Activated T-helper 2 cell treated with anti-CD3 and anti-CD28 coated beads, Interferon-gamma antibody, Interleukin-2, Interleukin-4, amounts not matched to agents 10 μg/mL and 5 μg/mL and 100 μg/mL, durations not matched to agents 14 hours and 24 hours and 36 hours (primary cell): ENCODE measurements at places on chromosomes 16 and 17. TPM values are rescaled to one million over a fixed set of nuclear protein-coding genes. Genes with fewer than 3 reads are reported as not detected.

DNA sequence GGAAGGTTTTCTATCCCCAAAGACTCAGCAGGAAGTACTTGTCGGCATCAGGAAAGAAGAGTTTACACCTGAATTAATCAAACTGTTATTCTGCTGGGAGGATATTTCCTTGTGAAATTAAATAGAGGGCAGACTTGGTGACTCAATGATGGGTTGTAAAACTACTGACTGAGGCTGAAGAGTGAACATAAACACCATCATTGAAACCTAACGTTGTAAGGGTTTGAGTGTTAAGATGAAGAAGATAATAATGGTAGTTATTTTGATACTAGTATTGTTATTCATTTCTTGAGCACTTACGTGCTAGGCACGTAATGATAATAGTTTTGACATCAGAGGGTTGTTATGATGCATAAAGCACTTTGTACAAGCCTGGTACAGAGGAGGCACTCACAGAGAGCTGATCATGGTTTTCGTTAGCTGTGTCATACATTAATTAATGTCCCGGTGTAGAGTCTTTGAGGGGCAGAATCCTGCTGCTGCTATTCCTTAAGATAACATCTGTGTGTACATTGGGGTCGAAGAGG, 64.2 kb upstream of the CACNG3 start:
- no peaks in the 10 kb centered on the region for H3K27me3 ChIP-seq
- H3K4me3 ChIP-seq, result no peak overlapping the region
- peaks cover 59% of the 10 kb centered on the region for H3K36me3 ChIP-seq

GRCh38 chr17:66268247-66268927, 34.0 kb upstream of the PRKCA start:
- no peaks in the 10 kb centered on the region for H3K36me3 ChIP-seq
- H3K27ac ChIP-seq, result no peak overlapping the region
- H3K4me1 ChIP-seq, result peaks cover 14% of the 10 kb centered on the region
- DNase-seq, result no peak
- no peak overlapping the region for H3K4me3 ChIP-seq
- peaks cover 4% of the 10 kb centered on the region for H3K27me3 ChIP-seq

GRCh38 chr17:56896217-56896967, 17.5 kb downstream of the TRIM25 start:
- H3K4me1 ChIP-seq, result peaks cover 7% of the 10 kb centered on the region
- no peak overlapping the region for H3K27ac ChIP-seq
- no peaks in the 10 kb centered on the region for H3K27me3 ChIP-seq
- H3K36me3 ChIP-seq, result peaks cover 82% of the 10 kb centered on the region
- H3K4me3 ChIP-seq, result no peak overlapping the region
- DNase-seq, result no peak

DNAI2 gene
- 0.55 and 0.75 TPM in 2 replicates for total RNA-seq

GRCh38 chr16:8585041-8585440, 5.3 kb downstream of the TMEM114 start:
- DNase-seq, result no peak
- peaks cover 23% of the 10 kb centered on the region for H3K27me3 ChIP-seq
- H3K4me1 ChIP-seq, result peaks cover 3% of the 10 kb centered on the region
- H3K27ac ChIP-seq, result no peak overlapping the region
